ENCODE measurements at places on chromosomes 5 and 9.

DNA sequence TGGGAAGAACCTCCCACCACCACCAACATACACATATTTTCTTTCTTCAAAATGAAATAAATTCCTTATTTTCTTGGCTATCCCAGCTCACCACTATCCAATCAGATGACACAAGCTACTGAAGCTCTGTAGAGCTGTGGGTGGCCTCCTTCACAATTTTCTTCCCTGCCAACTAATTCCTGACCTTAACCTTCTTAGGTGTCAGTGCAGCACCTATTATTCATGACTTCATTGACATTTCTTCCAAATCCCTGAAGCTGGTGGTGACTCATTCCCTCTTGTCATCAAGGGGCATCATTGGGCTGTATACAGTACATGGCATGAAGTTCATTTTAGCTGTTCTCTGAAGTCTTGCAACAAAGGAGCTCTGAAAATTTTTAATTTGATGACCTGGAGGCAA lies 42.0 kb upstream of the ADRA1B start:
- no peak for DNase-seq

GRCh38 chr9:120383999-120384924 lies 195.7 kb downstream of the CDK5RAP2 start:
- no peak for DNase-seq

DNA sequence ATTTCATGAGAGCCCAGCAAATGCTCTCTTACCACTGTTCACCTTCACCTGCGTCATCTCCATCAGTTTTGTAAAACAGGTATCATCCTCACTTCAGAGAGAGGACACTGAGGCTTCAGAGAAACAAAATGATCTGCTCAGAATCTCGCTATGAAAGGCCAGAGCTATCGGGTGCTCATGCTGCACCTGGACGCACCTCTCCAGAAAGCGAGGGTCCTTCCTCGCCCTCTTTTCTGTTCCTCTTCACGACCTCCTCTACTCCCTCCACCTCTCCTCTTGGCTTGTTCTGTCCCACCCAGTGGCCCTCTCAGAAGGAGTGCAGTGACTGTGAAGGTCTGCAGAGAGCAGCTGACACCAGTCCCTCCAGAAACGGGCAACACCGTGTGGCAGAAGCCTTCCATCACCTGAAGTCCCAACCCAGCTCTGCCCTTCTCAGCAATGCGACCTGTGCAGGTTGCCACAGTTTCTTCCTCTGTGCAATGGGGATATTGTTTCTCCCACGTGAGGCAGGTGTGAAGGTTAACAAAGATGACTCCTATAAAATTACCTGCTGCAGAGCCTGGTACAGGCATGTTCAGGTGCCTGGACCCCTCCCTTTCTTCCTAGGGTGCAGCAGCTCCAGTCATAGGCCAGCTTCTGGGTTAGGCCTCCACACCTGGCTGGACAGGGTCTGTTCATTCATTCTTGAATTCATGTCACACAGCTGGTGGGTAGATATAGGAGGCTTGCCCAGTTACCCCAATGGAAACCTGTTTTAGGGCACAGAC lies 45.3 kb upstream of the ANGPTL2 start:
- DNase-seq, result no peak

DNA sequence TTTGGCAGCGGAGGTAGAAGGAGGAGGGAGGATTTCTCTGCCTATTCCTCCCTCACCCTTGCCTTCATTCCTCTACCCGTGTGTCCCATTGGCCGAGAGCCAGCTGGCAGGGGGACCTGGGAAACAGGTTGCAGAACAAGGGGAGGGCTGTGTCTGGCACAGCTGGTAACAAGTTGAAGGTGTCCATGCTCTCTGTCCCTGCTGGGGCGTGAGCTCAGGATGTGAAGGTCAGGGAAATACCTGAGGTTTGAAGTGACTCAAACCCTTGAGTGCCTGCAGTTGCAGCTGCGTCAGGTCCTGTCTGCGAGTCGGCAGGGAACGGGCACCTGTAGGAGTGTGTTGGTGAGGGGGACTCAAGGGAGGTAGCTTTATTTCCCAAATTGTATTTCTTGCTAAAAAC lies 16.2 kb downstream of the MIGA2 start:
- no peak for DNase-seq

DNA sequence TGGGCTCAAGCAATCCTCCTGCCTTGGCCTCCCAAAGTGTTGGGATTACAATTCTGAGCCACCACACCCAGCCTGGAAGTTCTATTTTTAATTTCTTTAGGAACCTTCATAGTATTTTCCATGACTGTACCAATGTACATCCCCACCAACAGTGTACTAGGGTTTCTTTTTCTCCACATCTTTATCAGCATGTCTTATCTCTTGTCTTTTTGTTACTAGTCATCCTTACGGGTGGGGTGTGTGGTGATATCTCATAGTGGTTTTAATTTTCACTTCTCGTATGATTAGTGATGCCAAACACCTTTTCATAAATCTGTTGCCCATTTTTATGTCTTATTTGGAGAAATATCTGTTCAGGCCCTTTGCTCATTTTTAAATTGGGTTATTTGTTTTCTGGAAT lies 123.0 kb upstream of the MEF2C start:
- DNase-seq, result no peak

GRCh38 chr5:135392256-135392655 lies 6.8 kb downstream of the MACROH2A1 start:
- no peak for DNase-seq

- no peak for DNase-seq
These were observed 117.1 kb upstream of the TUT7 start for GRCh38 chr9:86471171-86471815.

- no peak for DNase-seq
These were observed 26.8 kb downstream of the FYB1 start for GRCh38 chr5:39192450-39193160.

GRCh38 chr9:124021385-124021769 lies 9.8 kb downstream of the LHX2 start:
- DNase-seq, result no peak

- no peak for DNase-seq
These were observed 131.8 kb upstream of the ACOT12 start for GRCh38 chr5:81525690-81526089.

- DNase-seq, result no peak
These were observed 25.7 kb upstream of the EEIG1 start for GRCh38 chr9:128006332-128006996.

GRCh38 chr5:178346607-178347334 lies 114.2 kb upstream of the PHYKPL start:
- DNase-seq, result no peak

- DNase-seq, result no peak
These were observed 909 bp downstream of the NDFIP1 start for GRCh38 chr5:142109331-142110045.

- DNase-seq, result no peak
These were observed 64.5 kb downstream of the LNPEP start for GRCh38 chr5:97000391-97000790.

GRCh38 chr5:52998552-52999313 lies 9.6 kb downstream of the ITGA2 start:
- no peak for DNase-seq

Measured in dorsolateral prefrontal cortex (tissue), 122 donors.